ENCODE measurements at places on chromosomes 11 and 22. TPM values are rescaled to one million over a fixed set of nuclear protein-coding genes. Genes with fewer than 3 reads are reported as not detected.

Gene SMIM35
- polyA plus RNA-seq: 0.21 TPM

Gene C11orf87
- polyA plus RNA-seq: 0.12 TPM

Gene SCGB1A1
- not detected for polyA plus RNA-seq

Gene LMNTD2
- polyA plus RNA-seq: 5.7 TPM

GRCh38 chr11:131710511-131710910 lies 340.1 kb downstream of the NTM start:
- DNase-seq: no peak

DNA sequence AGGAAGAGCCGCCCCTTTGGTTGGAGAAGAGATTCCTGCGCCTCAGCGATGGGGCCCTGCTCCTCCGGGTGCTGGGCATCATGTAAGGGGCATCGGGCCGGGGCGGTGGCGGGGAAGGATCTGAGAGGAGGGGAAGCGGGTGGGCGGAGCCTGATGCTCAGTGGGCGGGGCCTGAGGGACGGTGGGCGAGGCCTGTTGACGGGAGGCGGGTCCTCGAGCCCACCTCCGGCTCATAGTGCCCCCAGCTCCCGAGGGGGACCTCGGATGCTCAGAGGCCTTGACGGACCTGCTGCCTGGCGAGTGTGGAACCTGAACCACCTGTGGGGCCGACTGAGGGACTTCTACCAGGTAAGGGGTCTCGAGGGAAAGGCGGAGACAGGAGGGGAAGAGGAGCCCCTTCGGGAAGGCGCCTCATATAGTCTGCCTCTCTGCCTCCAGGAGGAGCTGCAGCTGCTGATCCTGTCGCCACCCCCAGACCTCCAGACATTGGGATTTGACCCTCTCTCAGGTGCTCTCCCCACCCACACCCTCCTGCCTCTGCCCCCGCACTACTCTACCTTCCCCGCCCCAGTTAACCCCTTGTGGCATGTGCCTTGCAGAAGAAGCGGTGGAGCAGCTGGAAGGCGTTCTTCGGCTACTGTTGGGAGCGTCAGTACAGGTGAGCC lies 799 bp downstream of the CCDC88B start:
- no peak for DNase-seq

- DNase-seq: no peak
Measured at GRCh38 chr11:109726061-109726460, 304.1 kb downstream of the C11orf87 start.

DNA sequence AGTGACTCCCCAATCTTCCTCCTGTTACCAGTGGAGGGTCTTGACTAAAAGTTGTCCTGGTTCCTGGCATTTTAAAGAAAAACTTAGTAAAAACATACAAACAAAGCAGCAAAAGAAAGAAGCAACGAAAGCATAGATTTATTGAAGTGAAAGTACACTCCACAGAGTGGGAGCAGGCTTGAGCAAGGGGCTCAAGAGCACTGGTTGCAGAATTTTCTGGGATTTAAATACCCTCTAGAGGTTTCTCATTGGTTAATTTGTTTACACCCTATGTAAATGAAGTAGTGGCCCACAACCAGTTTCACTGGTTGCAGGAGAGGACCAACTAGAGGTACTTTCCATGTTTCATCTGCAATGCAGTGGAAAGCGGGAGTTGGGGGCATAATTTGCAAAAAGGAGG lies 10.7 kb downstream of the FAM111B start:
- no peak for DNase-seq

- DNase-seq: no peak
Measured at GRCh38 chr11:42709216-42709615, 602.6 kb upstream of the API5 start.

DNA sequence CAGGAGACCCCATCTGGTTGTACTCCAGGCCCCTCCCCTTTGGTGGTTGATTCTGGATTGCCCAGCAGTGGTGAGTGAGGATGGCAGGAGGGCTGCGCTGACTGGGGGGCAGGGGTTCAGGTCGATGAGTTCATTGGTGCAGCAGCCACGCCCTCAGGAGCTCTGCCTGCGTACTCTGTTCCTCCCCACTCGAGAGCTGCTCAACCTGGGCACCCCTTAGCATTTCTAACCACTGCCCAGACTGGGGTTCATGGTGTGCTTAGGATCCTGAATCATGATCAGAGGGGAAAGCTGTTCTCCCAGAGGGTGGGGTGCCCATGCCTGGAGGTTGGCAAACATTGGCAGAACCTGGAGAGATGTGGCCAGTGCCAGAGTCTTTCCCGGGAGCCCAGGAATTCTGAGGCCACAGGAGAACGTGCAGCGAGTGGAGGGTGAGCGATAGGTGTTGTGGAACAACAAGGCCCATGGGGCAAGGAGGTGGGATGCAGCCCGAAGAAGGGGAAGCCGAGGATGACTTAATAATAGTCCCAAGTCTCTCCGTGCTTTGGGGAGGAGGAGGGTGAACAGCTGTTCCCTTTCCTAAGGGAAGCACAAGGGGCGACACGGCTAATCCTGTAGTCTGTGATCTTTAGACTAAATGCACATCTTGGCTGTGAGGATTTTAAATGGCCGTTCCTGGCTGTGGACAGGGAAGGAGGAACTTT lies 75.5 kb downstream of the SCN3B start:
- no peak for DNase-seq

DNA sequence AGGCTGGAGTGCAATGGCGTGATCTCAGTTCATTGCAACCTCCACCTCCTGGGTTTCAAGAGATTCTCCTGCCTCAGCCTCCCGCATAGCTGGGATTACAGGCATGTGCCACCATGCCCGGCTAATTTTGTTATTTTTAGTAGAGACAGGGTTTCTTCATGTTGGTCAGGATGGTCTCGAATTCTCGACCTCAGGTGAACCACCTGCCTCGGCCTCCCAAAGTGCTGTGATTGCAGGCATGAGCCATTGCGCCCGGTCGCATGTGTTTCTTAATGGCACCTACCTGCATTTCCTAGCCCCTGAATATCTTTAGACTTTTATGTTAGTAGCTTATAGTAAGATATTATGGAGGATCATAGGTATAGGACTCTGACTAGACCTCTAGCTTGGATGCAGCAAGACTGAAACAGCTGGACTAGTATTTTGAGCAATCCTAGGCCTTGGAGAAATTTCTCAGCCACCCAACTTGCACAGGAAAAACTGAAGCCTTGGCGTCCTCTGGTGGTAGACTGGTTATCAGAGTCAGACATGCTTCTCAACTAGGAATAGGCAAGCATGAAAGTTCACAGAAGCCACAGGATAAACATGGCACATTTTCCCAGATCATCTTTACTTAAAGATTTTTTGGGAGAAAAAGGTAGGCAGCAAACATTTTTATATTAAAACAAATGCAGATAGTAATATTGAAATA lies 22.7 kb upstream of the C1QTNF4 start:
- DNase-seq: no peak

All from renal cortex interstitium (tissue), 15 donors.